ENCODE measurements at places on chromosomes 3 and 15. TPM values are rescaled to one million over a fixed set of nuclear protein-coding genes. Genes with fewer than 3 reads are reported as not detected.
A peak's percentile ranks its signal among the peaks of the same experiment; 100 is the strongest.

The HIGD2B gene
- not detected for total RNA-seq

- no peak for DNase-seq
These were observed 1.5 kb upstream of the P2RY12 start for GRCh38 chr3:151386056-151386455.

DNA sequence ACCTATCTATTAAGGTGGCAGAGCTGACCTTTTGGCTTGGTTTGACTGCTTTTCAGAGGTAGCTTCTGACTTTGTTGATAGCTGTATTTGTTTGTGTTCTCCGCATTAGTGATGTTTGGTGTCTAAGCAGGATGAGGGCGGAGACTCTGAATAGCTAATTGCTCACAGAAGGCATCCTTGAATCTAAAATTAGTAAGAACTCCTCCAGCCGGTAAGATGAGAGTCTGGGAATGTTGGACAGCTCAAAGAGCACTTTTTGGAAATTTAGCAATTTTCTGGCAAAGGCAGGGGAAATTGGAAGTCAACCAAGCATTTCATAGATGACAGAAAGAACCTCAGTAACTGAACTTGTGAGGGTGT is 174.1 kb downstream of the KLHL25 start:
- no peak for DNase-seq

DNA sequence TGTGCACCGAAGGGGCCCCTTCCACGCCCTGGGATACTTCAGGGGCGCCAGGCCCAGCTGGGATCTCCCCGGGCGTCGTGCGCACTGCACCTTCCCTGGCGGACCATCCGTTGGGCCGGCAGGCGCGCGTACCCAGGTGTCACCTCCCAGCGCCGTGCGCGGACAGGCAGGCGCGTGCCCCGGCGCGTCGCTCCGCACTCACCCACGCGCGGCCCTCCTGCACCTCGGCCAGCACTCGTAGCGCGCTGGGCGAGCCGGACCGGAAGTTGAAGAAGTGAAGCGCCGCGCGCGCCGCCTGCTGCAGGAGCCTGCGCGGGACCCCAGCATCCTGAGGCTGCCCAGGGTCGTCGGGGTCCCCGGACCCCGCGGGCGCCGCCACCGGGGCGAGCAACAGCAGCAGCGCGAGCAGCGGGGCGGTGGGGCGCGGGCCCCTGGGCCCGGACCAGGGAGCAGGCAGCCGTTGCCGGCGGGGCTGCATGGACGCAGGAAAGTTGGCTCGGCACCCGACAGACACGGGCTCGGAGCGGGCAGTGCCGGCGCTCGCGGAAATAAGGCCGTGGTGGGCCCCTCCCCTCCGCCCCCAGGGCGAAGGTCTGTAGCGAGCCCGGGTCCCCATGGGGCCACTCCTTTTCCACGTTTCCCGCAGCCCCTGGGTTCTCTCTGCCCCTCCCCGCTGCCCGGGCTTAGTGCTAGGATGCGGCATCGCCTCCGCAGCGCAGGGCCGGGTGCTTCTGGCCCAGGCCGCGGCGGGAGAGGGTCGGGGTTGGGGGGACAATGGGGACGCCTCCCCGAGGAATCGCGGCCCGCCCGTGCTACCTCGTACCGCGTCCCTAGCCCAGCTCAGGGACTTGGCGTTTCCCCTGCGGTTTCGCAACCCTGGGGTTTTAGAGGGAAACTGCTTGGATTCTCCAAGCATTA is at the start of gene RARRES1:
Gene RARRES1, minus strand, starts transcription at position 520 of the 918 bp plus-strand sequence. Its CDS starts 42 bp downstream, at position 478.
- peak; percentile 81 for DNase-seq

- DNase-seq = peak; percentile 25
These were observed 80.5 kb downstream of the USF3 start for GRCh38 chr3:113615976-113616375.

DNA sequence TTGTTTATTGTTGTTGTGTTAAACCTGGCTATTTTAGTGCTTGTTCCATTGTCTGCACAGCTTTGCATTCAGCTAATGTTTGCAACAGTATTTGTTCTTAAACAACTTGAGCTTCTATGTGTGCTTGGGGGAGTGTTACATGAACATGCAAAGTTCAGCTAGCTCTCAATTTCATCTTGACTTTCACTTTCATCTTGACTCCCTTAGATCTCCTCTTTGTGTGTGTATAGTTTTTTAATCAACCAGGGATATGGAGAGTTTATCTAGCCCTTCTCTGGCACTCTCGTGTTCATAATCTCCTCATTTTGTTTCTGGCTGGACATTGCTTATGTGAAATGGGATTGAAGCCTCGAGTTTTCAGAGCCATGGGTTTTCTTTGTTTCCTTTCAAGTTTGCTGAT is 212.4 kb upstream of the ZBTB20 start:
- no peak for DNase-seq

DNA sequence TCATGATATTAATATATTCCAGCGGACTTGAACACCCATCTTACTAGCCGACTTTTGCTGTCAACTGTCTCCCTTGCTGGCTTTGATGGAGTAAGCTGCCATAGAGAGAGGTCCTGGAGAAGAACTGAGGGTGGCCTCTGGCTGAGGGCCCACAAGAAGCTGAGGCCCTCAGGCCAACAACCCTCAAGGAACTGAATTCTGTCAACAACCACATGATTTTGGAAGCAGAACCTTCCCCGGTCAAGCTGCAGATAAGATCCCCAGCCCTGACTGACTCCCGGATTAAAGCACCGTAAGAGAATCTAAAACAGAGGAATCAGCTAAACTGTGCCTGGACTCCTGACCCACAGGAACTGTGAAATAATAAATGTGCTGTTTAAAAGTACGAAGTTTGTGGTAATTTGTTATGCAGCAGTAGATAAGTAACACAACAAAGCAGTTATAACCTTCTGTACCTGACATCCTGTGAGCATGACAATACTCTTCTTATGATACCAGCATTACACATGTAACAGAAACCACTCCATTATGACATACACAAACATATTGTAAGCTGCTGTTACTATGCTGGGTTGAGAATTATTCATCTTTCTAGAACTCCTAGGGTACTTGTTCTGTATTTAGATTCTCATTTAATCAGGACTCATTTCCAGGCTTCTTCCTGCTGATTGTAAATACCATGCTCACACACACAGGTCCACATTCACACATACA is 66.2 kb downstream of the HES1 start:
- no peak for DNase-seq

- no peak for DNase-seq
These were observed 25.2 kb downstream of the FRMD4B start for GRCh38 chr3:69360690-69361089.

DNA sequence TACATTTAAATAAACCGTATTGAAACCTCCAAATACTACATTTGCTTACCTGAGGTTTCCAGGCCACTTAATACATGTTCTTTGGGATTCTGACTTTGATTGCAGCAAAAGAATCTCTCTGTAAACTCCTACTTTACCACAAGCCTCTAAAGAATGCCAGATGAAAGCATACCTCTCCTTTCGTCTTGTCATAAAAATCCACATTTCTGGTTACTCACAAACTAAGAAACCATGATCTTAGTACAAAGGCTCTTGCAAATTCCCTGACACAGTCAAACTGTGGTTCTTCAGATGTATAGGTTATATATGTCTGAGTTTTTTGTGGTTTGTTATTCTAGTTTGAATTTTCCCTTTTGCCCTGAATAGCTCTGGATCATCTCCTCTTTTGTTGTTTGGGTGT is 188.4 kb downstream of the RAP2B start:
- no peak for DNase-seq

DNA sequence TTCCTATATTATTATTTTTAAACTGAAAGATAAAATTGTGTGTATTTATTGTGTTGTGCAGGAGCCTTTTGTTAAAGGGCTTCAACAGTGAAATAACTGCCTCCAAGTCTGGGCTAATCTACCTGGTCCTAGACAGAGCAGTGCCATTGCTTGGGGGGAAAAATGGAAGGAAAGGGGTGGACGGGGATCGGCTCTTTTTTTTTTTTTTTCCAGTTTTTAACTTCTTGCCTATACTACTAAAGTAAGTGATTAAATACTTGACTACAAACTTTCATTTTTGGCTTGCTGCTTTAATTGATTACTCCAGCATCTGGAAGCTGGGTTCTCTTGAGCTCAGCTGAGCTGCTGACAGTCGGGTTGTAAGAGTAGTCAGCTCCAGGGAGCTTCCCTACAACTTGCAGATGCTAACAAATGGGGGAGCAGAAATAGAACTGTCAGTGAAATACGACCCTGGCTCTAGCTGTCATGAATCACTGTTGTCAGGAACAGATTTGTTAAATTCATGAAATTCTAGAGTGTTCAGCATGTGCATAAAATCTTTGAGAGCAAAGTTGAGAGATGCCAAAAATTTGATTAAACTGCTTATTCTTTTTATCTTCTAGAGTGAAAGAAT is 276.7 kb downstream of the ROBO1 start:
- no peak for DNase-seq

DNA sequence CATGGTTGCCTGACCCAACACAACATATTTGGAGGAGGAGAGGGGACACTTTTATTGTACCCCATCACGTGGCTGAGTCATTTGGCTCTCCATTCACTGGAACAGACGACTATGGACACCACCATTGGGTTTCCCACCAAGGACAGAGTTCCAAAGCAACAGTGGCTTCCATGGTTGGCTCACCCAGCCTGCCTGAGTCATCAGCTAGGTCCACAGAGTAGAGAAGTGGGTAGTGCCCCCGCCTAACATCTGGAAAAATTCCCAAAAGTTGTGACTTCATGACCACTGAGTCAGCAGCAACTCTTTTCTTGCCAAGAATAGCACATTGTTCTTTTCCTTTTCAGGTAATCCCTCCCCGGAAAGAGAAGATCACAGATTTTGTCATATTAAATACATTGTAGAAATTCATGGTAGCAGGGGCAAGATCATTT is 3.0 kb upstream of the PPP1R2 start:
- peak; percentile 57 for DNase-seq

DNA sequence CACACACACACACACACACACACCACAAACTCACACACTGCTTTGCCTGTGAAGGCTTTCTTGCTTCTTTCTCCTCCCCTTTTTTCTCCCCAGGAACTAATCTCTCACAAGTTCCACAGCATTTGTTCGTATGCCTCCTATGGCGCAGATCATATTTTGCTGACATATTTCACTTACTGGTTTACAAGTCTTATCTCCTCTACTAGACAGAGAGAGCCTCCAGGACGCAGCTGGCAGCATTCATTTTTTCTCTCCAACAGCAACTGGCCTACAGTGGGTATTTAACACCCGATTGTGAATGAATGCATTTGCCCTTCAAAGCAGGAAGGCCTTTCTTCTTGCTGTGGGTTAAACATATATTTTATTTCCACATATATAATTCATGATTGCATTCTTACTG is 47.0 kb upstream of the DLG1 start:
- no peak for DNase-seq

GRCh38 chr15:29937956-29938355 is 115.7 kb upstream of the TJP1 start:
- no peak for DNase-seq

- DNase-seq = no peak
These were observed 71.5 kb upstream of the SLC25A26 start for GRCh38 chr3:66149269-66149668.

Data from left cardiac atrium (tissue), 4 donors.